ENCODE measurements at places on chromosomes 7 and 10. TPM values are rescaled to one million over a fixed set of nuclear protein-coding genes. Genes with fewer than 3 reads are reported as not detected.

A1CF gene
- total RNA-seq: 12.1 TPM

EBLN1 gene
- not detected for total RNA-seq

FGL2 gene
- 1.9 TPM for total RNA-seq

PON3 gene
- 0.17 TPM for total RNA-seq

HMX2 gene
- total RNA-seq: 0.19 TPM

TMEM229A gene
- 0.33 TPM for total RNA-seq

FKBP9 gene
- 76.0 TPM for total RNA-seq

RGR gene
- not detected for total RNA-seq

RHBDD2 gene
- total RNA-seq: 75.1 TPM

SH2D4B gene
- total RNA-seq: 0.07 TPM

PLEKHA8 gene
- total RNA-seq: 46.0 TPM

ZNF248 gene
- 6.0 TPM for total RNA-seq

SPDYE3 gene
- not detected for total RNA-seq

RASSF4 gene
- total RNA-seq: 22.7 TPM

PLXDC2 gene
- total RNA-seq: 83.4 TPM

GPR15LG gene
- 0.70 TPM for total RNA-seq

TRIM56 gene
- total RNA-seq: 22.2 TPM

ADAM22 gene
- 8.1 TPM for total RNA-seq

SPDYE16 gene
- total RNA-seq: 0.51 TPM

PLEKHS1 gene
- total RNA-seq: 0.45 TPM

BEND7 gene
- 16.4 TPM for total RNA-seq

FRMD4A gene
- 88.9 TPM for total RNA-seq

TRIM50 gene
- total RNA-seq: 4.6 TPM

SPDYE17 gene
- total RNA-seq: not detected

HOXA5 gene
- 55.0 TPM for total RNA-seq

CTAGE4 gene
- total RNA-seq: 2.5 TPM

FAM20C gene
- total RNA-seq: 17.4 TPM

VSTM4 gene
- total RNA-seq: 2.6 TPM

ANXA8L1 gene
- 0.97 TPM for total RNA-seq

POMZP3 gene
- 8.9 TPM for total RNA-seq

ATOH7 gene
- total RNA-seq: 0.60 TPM

VAX1 gene
- total RNA-seq: 0.58 TPM

PILRA gene
- total RNA-seq: 2.8 TPM

LFNG gene
- 5.0 TPM for total RNA-seq

KEL gene
- 1.6 TPM for total RNA-seq

MBL2 gene
- total RNA-seq: not detected
